ENCODE measurements at places on chromosomes 12 and 14.
A peak's percentile ranks its signal among the peaks of the same experiment; 100 is the strongest.

GRCh38 chr14:55731881-55732498, 152.0 kb downstream of the KTN1 start:
- peak; percentile 23 for DNase-seq

DNA sequence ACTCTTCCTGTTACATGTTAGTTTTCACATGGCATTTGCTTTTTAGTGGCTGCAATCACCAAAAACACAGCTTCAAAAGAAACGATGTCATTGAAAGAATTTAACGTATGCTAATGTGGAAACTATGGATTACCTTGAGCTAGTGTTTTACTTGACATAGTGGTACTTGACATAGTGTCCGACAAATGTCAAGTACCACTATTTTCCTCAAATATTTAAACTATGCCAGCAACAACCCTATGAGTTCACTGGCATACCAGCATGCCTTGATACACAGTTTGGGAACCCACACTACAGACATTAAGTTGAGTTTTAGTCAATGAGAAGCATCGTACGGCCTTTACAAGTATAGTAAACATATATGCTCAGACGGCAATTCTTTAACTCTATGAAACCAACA, 560.3 kb downstream of the GALC start:
- DNase-seq = no peak

DNA sequence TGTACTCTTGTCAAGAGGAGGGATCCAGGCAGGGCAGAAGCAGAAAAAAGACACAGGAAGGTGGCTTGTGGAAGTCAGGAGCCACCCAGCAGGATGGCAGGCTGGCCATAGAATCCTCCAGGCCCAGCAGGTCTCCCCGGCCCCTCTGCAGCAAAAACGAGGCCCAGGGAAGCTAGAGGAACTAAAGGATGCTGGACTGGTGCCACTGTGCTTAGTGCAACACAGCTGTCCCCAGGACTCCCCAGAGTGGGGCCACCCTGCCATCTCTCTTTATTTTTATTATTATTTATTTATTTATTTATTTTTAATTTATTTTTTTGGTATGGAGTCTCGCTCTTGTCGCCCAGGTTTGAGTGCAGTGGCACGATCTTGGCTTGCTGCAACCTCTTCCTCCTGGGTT, 54.1 kb downstream of the PITPNM2 start:
- no peak for DNase-seq

DNA sequence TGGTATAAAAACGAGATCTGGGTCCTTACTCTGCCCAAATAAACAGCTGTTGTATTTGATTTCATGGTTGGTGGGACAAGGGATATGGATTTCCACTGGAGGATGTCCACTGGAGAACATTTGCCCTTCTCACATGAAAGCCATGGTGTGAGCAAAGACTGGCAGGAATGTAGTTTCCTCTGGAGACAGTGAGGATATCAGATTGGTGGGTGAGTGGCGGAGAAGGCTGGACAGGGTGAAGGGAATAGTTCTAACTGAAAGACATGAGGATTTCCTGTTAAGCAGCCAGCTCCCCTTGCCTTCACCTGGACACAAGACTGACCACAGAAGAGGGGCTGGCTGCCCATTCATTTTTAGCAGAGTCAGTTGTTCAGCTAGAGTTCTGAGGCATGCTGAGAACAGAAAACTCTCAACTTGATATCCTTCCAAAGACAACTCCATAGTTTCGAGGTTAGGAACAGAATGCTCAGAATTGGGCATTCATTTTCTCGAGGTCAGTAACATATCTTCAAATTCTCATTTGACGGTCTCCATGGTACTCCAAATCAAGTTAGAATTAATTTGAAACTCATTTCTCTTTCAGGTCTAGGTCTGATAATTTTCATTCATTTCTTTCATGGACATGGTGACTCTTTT, 365.7 kb downstream of the LRIG3 start:
- DNase-seq = no peak

GRCh38 chr12:11686120-11686519, 36.6 kb downstream of the ETV6 start:
- DNase-seq = no peak

DNA sequence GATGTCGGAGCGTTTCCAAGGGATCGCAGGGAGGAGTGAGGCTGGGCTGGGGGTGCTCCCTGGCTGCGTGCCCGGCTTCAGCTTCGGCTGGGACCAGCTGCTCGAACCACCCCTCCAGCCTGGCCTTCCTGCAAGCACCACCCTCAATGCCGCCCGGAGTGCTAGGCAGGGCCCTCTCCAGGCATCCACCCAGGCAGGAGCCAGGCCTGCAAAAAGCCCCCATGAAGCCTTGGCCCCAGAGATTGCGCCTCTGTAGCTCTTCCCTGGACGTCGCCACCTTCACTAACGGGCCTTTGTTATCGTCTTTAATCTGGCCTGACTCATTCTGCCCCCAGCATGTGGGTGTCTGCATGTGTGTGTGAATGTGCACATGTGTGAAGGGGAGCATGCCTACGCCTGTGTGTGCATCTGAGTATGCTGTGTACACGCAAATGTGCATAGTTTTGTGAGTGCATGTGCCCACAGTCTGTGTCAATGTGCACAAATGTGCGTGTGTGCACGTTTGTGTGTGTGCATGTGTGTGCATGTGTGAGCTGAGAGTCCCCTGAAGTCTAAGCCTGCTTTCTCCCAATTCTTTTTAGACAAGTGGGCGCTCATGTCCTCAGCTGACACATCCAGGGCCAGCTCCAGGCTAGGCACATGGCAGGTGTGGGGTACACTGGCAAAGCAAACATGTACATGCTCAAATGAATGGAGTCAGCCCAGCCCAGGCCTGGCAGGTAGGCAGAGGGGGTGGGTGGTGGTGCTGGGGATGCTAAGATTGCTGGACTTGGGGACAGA, 195.4 kb upstream of the C14orf180 start:
- no peak for DNase-seq

GRCh38 chr14:95407354-95407753, 87.6 kb upstream of the CLMN start:
- DNase-seq = no peak

DNA sequence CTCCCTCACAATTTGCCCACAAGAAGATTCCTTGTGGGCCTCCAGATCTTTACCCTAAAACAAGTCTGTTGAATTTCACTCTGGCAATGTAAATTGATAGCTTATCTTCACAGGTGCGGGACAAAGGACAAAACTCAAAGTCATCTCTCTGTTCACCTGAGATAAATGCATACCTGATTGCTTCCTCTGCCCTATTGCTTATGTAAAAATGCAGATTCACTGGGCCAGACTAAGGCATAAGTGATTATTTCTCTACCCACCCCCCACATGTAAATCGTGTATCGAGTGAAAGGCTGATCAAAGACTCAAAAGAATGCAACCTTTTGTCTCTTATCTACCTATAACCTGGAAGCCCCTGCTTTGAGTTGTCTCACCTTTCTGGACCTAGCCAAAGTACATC, 316.8 kb downstream of the SSPN start:
- no peak for DNase-seq

GRCh38 chr14:61638595-61639387, 56.5 kb upstream of the HIF1A start:
- no peak for DNase-seq

DNA sequence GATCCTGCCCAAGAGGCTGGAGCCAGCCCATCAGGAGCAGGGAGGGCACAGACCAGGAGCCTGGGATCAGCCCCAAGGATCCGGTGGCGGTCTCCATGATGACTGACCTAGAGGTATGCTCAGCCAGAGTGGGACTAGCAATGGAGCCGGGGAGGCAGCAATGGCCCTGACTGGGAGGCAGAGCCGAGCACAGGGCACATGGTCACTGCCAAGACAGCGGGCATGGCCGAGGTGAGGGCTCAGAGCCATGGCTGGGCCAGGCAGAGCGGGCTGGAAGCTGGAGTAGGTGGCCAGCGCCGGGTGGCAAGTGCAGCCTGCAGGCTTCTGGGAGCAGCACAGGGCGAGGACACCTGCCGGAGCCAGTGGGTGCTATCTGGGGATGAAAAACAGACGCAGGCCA, 259.3 kb downstream of the BCL11B start:
- no peak for DNase-seq

GRCh38 chr12:48940181-48940580, 14.9 kb upstream of the FKBP11 start:
- no peak for DNase-seq

GRCh38 chr14:87017335-87017734, 975.6 kb downstream of the GALC start:
- no peak for DNase-seq

DNA sequence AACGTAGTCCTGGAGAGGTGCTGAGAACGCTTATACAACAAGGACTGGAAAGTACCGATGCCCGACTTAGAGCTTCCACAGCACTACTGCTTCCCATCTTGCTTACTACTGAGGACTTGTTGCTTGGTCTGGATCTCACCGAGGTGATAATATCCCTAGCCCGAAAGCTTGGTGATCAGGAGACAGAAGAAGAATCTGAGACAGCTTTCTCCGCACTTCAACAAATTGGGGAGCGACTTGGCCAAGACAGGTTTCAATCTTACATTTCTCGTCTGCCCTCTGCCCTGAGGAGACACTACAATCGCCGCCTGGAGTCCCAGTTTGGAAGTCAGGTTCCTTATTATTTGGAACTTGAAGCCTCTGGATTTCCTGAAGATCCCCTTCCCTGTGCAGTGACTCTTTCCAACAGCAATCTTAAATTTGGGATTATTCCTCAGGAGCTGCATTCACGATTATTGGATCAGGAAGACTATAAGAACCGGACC, 1.1 kb downstream of the TOGARAM1 start:
- DNase-seq = no peak

DNA sequence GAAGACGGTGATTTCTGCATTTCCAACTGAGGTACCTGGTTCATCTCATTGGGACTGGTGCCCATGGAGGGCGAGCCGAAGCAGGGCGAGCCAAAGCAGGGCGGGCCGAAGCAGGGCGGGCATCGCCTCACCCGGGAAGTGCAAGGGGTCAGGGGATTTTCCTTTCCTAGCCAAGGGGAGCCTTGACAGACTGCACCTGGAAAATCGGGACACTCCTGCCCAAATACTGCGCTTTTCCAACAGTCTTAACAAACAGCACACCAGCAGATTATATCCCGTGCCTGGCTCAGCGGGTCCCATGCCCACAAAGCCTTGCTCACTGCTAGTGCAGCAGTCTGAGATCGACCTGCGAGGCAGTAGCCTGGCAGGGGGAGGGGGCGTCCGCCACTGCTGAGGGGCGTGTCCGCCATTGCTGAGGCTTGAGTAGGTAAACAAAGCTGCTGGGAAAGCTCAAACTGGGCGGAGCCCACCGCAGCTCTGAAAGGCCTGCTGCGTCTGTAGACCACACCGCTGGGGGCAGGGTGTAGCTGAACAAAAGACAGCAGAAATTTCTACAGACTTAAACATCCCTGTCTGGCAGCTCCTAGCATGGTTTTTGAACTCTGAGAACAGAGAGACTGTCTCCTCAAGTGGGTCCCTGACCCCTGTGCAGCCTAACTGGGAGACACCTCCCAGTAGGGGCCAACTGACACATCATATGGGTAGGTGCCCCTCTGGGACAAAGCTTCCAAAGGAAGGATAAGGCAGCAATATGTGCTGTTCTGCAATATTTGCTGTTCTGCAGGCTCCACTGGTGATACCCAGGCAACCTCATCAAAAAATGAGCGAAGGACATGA, 77.2 kb downstream of the BAZ1A start:
- DNase-seq = no peak

DNA sequence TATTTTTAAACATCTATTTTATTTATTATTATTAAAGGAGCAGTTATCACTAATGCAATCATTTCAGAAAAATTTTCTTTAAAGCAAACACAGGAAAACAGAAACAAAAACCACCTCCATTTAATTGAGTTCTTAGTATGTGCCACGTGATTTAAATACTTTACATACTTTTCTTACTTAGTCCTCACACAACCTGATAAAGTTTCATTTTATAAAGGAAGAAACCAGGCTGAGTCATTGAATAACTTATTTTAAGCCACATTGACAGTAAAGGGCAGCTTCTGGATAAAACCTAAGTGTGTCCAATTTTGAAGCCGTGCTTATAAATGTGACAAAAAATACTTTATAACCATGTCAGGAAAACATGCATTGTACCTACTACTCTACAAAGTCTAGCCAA, 57.1 kb upstream of the PCED1B start:
- DNase-seq = no peak

- DNase-seq = no peak
These were observed 43.0 kb downstream of the EEA1 start for GRCh38 chr12:92886131-92886530.

GRCh38 chr14:62921466-62921865, 123.8 kb downstream of the KCNH5 start:
- no peak for DNase-seq

DNA sequence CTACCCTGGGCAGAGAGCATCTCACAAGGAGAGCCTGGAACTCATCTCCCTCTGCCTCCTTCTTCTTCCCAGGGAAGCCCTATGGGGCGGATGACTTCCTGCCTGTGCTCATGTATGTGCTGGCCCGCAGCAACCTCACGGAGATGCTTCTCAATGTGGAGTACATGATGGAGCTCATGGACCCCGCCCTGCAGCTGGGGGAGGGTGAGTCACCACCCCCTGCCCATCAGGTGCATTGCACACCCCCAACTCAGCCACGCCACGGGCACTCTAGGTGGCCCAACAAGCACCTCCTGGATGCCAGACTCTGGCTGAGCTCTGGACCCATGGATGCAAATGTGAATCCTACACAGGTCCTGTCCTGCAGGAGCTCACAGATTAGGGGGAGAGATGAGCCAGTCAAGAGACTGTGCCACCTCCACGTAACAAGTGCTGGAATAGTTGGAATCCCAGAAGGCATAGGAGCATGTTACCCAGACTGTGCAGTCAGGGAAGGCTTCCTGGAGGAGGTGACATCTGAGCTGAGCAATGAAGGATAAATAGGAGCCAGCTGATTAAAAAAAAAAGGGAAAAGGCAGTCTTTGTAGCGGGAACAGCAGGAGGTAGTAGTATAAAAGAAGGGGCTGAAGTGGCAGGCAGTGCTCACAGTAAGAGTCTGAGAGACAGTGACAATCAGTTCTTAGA, 71.9 kb downstream of the LGMN start:
- DNase-seq = no peak

DNA sequence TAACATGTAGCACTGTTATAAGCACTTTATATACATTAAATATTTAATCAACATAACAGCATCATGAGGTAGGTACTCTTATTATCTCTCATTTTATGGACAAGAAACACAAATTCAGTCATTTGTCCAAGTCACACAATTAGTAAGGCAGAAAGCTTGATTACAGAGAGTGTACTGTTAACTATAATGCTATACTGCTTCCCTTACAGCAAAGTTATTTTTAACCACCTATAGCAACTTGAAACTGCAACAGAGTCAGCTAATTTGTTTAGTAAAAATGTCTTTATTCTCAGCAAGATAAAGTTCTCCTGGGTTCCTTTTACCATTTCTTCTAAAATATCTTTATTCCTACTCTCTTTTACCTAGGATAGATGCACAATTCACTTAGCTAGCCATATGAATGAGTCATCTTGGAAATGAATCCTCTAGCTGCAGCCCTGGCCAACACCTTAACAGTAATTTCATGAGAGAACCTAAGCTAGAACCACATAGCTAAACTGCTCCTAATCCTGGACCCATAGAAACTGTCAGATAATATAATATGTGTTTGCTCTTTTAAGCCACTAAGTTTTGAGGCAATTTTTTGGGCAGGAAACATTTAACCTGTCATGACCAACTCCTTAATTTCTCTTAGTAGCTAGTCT, 90.2 kb upstream of the HECTD1 start:
- DNase-seq = no peak
